NCI-H1092 (cell line): ENCODE measurements at places on chromosomes 16 and 17.

DNA sequence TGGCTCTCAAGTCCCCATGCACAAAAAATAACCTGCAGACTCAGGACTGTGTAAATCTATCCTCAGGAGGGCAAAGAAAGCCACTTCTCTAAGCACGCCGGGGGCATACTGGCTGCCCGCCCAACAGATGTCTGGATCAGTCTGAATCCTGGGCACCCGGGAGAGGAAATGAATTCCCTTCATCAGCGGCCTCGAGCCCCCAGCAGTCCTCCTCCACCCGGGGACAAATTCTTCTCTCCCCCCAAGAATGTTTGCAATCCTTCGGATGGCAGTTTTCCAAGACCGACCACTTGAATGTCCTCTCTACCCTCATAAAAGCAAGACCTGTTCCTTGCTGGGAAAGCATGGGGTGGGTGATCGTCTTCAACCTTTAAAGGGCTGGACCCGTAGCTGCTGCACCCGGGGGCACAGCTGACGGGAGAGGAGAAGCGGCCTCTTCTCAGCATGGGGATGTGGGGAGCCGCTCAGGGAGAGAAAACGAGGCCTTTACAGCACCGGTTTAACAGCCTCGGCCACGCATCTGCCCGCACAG lies 9.4 kb upstream of the MAP2K3 start:
- DNase-seq, result no peak

DNA sequence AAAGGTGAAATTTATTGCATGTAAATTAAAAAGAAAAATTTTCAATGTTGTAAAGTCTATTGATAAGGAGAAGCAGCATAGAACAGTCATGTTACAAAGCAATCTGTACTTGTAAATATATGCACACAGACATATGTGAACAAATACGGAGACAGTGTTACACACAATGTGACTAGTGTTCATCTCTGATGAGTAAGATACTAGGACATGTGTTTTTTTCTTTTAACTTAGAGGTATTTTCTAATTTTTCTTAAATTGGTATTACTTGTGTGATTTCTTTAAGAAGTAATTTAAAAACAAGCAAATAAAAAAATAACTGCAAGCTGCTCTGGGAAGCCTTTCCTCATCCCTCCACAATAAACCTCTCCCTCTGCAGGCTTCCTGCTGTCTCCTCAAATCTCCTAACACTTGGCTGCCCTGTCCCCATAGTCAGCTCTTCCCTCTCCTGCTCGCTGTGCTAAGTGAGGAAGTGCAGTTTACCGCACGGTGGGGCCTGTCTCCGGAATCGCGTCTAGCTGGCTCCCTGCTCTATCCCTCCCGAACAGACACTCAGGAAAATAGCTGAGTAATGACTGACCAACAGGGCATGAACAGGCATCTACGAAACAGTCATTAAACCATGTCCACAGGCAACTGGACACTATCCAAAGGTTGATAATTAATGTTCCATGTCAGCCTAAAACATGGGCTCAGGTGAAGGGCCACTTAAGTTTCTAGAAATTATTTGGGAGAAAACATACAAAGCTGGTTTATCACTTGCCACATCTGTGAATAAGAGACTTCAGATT lies 35.9 kb downstream of the CMTM4 start:
- peak; percentile 53 for DNase-seq

- DNase-seq, result no peak
Observed at GRCh38 chr17:77028900-77029299, 111.9 kb upstream of the SEC14L1 start.

DNA sequence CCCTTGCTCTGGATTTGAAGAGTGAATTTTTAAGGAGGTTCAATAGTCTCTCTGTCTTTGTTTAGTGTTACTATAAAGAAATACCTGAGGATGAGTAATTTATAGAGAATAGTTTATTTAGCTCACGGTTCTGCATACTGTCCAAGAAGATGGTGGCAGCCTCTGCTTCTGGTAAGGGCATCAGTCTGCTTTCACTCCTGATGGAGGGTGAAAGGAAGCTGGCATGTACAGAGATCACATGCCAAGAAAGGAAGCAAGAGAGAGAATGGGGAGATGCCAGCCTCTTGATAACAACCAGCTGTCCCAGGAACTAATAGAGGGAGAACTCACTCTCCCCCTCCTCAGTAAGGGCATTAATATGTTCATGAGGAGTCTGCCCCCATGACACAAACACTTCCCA lies 917.5 kb upstream of the GOT2 start:
- DNase-seq, result no peak

DNA sequence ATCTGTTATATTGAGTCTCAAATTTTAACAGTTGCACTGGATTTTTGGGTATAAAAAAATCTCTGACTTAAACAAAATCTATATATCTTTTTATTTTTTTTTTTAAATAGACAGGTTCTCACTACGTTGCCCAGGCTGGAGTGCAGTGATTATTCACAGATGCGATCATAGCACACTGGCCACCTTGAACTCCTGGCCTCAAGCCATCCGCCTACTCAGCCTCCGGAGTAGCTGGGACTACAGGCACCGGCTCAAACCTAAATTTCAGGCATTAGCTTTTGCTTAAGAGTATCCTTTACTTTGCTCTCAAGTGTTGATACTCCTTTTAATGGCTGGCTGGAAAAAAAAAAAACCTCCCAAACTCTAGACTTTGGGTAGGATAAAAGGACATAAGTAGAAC lies 61.6 kb downstream of the RPGRIP1L start:
- no peak for DNase-seq

GRCh38 chr17:54324813-54325212 lies 502.1 kb downstream of the KIF2B start:
- no peak for DNase-seq

GRCh38 chr16:3458278-3458851 lies 14.9 kb downstream of the NAA60 start:
- DNase-seq, result no peak

DNA sequence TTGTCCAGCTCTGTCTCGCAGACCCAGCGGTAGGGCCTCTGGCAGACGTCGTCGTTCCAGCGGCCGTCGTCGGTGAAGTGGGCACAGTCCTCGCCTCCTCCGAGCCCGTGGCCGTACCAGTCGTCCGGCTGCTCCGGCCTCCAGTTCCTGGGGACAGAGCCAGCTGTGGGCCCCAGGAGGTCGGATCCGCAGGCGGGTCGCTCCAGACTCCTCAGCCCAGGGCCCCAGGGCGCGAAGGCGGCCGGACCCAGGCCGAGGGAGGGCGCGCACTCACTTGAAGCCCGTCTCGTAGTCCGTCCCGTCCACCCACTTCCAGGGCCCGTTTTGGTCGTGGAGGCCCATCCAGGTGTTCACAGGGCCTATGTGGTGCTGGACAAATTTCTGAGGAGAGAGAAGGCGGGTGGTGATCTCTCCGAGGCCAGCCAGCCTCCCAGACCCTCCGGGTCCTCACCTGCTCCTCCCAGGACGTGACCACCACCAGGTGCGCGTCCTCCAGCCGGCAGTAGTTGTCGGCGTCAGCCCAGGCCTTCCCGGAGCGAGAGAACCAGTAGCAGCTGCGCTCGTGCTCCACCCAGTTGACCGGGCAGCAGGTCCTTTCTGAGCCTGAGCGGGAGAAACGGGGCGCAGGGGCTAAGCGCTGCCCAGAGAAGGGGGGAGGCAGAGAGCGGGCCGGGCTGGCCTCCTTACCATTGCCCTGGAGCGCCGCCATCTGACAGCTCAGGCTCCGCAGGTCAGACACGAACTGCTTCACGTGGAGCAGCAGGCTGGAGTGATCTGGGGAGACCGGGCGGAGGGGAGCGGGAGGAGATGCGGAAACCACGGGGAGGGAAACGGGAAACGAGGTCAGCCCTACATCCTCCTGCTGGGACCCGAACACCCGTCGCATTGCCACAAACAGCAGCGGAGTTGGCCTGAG lies 5.2 kb downstream of the ASGR1 start:
- no peak for DNase-seq

DNA sequence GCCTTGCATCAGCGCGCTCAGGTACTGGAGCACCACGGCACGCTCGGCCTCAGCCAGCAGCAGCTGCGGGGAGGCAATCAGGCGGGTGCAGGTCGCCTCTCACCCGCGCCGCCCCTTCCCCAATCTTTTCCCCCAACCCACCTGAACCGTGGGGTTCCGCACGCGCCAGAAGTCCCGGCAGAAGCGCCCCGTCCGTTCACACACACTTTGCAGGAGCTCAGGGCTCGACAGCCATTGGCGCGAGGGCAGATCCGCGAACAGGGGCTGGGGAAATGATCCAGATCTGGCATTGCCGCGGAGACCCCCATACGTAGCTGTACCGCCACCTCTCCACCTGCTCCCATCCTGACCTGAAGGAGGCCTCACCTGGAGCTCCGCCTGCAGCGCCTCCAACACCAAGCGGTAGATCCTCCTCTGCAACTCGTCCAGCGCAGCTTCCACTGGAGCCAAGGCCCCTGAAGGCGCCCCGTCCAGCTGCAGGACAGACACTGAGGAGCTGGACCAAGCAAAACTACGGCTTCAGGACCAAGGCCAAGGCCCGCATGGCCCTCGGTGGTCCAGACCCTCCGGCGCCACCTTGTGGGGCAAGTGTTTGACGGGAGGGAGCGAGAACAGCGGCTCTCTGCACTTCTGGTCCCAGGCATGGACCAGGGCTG lies 1.4 kb upstream of the MATCAP1 start:
- DNase-seq, result peak; percentile 67

DNA sequence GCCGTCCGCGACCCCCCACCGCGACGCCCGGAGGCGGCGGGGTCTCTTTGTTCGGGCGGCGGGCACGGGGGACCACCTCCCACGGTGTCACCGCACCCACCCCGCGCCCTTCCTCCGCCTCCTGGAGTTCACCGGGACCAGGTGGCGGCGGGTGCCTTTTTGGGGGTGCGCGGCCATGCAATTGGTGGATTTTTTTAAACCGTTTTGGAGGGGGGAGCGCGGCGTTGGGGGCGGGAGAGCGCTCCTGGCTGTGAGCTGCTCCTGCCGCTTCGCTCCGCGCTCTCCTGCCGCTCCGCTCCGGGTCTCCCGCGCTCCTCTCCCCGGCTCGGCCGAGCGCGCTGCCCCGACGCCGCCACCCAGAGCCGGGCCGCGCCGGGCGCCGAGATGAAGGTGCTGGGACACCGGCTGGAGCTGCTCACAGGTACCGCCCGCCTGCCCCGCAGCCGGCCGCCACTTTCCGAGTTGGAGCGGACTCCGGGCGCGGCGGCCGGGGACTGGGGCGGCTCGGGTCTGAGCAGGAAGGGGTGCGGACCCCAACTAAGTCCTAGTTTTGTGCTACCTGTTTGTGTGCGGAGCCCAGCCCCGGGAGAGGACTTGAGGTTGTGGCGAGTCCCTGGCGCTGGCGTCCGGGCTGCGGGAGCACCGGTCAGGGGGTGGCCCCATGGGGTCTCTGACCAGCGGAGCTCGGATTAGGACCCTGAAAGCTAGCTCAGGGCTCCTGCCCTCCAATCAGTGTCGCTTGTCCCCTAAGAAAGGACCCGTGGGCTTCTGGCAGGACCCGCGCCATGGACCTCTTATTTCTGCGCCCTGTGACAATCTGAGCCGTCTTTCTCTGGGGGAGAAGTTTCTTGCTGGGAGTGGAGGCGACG lies 35.7 kb upstream of the NDRG4 start:
- DNase-seq, result no peak

- no peak for DNase-seq
Observed at GRCh38 chr16:12435018-12435417, 368.7 kb downstream of the CPPED1 start.

DNA sequence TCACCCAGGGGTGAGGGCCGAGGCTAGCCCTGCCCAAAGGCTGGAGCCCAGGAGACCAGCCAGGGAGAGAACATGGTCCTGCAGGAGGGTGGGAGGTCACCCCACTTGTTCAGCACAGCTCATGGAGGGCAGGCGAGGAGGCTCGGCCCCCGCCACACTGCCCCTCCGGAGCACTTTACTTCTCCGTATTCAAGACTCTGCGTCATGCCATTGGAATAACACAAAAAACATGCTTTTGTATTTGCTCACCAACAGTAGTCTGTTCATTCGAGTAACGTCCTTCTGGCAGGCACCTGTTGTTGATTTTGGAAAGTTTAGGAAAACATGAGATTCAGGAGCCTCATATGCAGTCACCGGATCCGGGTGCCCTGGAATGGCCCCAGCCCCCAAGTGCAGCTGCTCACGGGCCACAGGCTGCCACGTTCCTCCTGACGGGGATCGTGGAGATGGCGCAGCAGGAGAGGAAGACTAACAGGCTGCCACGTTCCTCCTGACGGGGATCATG lies 81.1 kb upstream of the DNAH17 start:
- DNase-seq, result no peak

DNA sequence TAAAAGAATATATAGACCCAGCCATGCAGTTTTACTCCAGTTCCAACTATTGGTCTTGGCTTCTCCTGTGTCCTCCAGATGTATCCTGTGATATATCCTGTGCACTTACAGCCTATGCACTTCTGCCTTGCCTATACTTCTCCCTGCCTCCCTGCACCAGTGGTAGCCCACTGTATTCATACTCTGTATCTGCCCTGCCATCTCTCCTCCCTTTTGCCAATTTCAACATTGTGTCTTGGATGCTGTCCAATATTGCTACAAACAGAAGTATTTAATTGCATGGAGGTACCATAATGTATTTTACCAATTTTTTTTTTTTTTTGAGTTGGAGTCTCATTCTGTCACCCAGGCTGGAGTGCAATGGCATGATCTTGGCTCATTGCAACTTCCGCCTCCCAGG lies 242.7 kb downstream of the HAPSTR1 start:
- DNase-seq, result no peak

DNA sequence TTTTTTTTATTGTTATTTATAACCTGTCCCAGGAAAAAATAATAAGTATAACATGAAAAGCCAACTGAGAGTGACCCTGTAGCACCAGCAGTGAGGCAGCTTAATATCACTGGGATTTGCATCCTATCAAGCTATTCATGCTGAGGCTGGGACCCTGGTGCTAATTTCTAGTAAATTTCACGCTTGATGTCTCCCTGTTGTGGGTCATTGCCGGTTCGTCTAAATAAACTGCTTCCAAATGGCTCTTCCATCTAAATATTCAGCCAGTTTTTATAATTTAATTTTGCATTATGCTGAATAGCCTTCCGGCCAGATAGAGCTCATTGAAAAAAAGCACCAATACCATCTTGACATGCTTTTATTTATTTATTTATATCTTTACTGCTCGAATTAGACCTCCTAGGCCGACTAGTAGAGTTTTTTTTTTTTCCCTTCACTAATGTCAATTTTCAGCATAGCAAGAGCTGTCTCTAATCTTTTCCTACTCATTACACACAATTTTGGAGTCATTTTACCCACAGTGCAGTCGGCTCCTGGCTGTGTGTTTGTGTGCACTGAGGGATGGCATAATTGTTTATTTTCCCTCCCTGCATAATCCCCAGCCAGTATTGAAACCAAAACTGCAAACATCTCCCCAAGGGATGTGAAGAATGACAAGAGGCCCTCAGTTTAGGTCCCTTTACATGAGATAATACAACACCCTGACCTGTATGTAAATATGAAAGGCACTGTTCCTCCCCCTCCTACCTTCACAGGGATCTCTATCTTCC lies 168.8 kb downstream of the AATF start:
- DNase-seq, result no peak
